ENCODE measurements at places on chromosomes 13 and 19.

GRCh38 chr19:56707821-56708220, 36.3 kb upstream of the ZNF835 start:
- DNase-seq, result no peak

DNA sequence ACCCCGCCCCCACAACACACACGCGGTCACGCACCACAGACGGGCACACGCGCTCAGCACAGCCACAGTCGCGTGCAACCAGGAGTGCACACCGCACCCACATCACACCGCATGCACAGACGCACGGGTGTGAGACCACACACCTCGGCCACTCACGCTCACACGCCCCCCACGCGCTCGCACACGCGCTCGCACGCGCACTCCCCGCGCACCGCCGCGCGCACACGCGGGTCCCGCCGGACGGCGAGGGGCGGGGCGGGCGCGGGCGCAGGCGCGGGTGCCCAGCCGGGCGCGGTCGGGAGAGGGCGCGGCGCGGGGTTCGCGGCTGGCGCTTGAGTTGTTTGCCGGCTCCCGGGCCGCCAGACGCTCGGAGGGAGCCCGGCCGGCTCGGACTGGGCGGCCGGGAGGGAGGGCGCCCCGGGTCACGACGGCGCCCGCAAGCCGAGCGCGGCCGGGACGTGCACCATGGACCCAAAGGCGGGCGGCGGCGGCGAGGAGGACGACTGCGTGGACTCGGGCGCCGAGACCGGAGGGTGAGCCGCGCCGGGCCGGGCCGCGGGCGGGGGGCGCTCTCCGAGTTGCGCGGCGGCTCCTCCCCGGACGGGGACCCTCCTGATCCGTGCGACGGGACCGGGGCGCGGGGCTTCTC, at the start of gene FAM124A:
Gene FAM124A, plus strand, starts transcription at position 362 of the 649 bp plus-strand sequence. Its CDS starts 104 bp downstream, at position 466.
- DNase-seq, result peak; percentile 60

- no peak for DNase-seq
Measured at GRCh38 chr19:14561847-14562351, 10.0 kb downstream of the NDUFB7 start.

DNA sequence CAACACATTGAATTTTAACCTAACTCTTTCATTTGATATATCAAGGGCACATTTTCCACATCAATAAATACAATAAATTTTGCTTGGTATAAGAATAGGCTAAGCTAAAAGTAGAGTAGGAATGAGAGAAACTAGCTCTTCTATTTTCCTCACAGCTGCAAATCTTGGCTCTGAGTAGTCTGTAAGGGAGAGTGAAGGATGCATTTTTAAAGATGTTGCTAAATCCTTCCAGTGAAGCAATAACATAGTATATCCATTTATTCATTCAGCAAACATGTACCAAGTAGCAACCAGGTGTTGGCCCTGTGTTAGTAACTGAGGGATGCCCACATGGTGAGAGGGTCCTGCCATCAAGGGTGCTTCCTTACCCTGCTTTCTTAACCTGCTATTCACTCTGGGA, 799.9 kb downstream of the PCDH9 start:
- no peak for DNase-seq

GRCh38 chr13:43908156-43909126, 28.7 kb downstream of the LACC1 start:
- DNase-seq, result no peak

DNA sequence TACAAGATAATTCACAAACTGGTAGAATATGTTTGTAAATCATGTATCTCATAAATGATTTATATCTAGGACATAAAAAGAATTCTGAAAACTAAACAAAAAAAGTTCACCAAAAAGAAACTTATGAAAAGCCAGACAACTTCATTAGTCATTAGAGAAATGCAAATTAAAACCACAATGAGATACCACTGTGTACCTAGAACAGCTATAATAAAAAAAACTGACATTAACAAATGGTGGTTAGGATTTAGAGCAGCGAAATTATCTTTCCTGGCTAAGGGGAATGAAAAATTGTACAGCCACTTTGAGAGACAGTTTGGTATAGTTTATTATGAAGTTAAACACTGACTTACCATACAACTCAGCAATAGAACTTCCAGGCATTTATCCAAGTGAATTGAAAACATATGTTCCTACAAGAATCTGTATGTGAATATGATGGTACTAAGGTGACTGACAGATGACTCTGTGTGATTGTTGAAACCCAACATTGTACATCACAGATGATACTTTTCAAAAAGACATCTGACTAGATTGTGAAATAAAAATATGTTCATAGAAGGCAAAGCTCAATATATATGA, 41.8 kb downstream of the UGGT2 start:
- no peak for DNase-seq

DNA sequence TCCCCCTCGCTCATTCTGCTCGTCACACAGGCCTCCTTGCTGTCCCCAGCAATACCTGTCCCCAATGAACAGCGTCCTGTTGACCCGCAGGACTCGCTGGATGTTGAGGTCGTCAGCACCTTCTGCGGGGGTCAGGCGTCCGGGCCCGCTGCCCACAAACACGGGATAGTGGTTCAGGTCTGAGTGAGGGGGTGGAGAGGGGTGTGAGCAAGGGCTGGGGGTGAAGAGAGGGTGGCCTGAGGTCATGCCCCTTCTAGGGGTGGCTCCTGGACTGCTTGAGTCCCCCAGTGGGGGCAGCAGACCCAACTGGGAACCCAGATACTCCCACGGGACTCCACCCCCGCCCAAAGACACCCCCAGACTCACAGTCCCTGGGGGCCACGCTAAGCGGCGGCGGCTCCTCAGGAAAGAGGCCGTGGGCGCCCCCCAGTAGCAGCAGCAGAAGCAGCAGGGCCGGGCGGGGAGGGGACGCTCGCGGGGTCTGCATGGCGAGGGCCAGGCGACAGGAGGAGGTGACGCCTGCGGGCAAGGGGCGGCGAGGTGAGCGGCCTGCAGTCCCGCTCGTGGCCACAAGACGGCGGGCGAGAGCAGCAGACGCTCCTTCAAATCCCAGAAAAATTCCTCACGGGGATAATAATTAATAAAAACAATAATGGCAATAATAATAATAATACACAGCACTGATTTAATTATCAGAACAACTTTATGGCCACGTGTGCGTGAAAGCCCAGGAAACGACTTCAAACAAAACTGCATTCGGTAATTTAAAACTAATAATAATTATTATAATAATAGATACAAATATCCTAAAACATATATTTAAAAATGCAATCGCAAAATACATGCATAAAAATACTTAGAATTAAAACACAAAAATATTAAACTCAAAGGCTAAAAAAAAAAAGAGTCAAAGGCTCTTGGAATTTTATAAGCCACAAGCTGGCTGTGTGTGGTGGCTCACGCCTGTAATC, 1.2 kb downstream of the SEMA6B start:
- no peak for DNase-seq

DNA sequence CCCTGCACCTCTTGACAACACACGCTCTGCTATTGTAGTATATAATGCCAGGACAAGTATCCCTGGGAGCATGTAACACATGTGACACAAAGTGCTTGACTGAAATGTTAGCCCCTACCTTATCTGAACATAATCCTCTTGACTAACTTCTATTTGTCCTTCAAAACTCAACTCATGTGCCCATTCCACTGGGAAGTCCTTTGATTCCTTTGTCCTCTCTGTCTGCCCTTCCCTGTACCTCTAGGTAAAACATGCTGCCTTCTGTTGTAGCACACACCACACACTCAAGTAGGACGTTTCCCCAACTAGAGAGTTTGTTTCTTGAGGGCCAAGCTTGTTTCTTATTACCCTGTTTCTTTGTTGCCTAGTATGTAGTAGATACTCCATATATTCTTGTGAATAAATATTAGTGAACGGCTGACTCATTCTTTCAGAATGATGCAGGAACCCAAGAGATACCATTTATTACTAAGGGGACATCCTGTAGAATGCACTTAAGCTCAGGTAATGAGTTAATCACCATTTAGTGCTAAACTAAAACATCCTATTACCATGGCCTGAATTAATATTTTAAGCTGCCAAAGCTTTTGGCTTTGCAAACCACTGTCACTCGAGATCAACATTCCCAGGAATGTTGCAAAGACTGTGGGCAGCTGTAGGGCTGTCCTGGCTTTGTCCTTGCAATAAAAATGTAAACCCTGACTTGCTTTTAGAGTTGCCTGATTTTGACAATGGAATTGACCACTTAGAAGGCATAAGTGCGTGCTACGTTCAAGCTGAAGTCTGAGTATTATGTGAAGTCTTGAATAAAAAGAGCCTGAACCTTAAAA, 313.4 kb downstream of the COG6 start:
- DNase-seq, result no peak

- DNase-seq, result no peak
Measured at GRCh38 chr13:81153478-81153877, 812.6 kb upstream of the SPRY2 start.

DNA sequence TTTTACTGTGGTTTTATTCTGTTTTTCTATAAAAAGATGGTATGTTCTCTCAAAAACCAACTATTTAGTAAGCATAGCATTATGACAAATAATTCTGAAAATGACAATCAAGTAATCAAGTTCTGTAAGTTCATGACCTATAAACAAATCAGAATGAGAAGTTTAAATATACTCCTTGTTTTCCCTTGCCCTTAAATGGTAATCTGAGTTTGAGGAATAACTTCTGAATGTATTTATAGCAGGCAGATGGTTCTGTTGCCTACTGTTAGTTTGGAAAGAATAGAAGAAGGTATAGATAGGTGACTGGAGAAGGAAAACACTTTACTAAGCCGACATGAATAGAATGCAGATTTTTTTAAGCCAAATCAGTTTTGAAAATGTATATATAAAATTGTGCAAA, 63.9 kb downstream of the POSTN start:
- no peak for DNase-seq

- no peak for DNase-seq
Measured at GRCh38 chr13:90577726-90578125, 769.8 kb upstream of the MIR17HG start.

DNA sequence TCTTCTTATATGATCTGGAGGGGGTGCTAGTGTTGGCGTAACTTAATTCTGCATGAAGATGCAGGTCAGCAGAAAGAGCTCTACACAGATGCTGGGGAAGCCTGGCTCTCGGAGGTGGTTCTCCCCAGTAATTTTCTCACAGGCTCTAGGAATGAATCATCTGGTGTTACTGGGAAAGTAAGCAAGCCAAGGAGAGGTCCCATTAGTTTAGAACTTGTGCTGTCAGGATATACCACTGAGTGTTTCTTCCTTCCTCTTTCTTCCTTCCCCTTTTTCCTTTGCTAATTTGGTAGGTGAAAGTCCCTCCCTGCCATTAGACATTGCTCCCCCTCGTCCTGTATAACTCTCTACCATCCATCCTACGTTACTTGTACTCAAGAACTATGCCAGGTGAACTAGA, 68.3 kb downstream of the ATP8A2 start:
- DNase-seq, result no peak

GRCh38 chr19:39410831-39411080, 1.7 kb upstream of the PLEKHG2 start:
- no peak for DNase-seq

- DNase-seq, result no peak
Measured at GRCh38 chr13:45718992-45719391, 16.9 kb downstream of the CBY2 start.

DNA sequence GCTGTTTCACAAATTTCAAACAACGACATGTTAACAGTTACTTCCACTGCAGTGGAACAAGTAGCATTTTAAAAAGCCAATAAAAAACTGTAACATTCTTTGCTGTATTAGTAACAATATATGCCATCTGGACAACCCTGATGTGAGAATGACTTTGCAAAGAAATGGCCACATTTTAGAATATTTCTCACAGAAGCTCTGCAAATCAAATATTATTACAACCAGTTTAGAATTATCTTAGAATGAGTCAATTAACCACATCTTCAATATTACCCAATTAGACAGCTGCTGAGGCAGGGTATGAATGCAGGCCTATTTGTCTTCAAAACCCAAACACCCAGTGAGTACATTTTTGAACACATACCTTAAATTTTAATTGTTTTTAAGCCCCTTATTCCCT, 3.2 kb downstream of the ZNF699 start:
- DNase-seq, result no peak

GRCh38 chr19:18020212-18021085, 12.5 kb downstream of the ARRDC2 start:
- DNase-seq, result no peak

GRCh38 chr13:73464758-73465616, 406.2 kb downstream of the KLF5 start:
- no peak for DNase-seq

DNA sequence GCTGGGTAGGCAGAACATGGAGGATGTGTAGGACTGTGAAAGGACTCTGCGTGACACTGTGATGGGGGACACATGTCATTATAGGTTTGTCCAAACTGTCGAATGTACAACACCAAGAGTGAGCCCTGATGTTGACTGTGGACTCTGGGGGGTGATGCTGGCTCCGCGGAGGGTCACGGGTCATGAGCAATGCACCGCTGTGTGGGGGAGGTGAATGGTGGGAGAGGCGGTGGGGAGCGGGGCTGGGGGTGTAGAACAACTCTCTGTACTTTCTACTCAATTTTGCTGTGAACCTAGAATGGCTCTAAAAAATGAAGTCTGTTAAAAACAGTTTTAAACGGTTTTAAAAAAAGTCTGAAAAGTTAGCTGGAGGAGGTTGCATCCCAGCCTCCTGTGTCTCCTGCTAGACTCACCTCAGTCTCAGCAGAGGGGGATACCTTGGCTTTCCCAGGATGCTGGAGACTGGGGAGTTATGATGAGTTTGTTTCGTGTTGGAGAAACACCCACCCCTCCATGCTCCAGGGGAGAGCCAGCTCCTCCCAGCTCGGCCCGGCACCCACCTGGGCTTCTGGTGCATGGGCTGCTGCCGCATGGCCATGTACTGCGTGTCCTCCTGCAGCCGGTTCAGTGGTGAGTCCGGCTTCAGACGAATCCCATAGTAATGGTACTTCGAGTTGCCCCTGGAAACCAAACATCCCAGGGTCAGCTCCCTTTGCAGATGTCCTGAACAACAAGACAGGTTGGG, 34.7 kb upstream of the RANBP3 start:
- DNase-seq, result no peak

DNA sequence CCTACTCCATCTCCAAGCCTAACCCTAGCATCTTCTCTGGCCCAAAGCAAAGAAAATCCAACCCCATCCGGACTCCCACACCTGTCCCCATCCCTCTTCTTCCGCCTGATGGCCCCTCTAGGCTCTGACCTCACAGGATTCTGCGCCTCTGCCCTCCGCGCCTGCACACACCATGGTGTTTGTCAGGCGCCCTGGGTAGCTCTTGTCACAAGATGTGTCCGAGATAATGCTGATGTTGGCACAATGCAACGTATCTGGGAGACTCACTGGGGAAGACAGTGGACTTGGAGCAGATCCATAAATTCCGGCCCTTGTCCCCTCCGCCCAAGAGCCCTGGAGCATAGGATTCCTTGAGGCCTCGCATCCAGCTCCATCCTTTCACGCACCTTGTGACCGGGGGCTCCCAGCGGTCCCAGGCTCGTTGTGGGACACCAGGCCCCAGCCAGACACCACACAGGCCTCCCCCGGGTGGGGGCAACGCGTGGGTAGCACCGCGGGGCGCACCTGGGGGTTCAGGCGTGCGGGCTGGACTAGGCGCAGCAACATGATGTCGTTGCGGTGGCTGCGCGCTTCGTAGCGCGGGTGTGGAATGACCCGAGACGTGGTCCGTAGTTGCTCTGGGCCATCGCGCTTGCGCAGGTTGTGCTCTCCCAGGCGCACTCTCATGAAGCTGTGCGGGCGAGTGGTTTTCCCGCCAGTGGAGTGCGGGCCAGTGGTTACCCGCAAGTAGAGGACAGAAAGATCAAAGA, 3.1 kb upstream of the KLK1 start:
- no peak for DNase-seq

Data from activated naive CD4-positive, alpha-beta T cell treated with anti-CD3 and anti-CD28 coated beads, Interleukin-2, amount 50 U/mL, for 16 hours (primary cell).